Stimulated activated CD8-positive, alpha-beta memory T cell treated with anti-CD3 and anti-CD28 coated beads, Interleukin-7, amount 100 ng/mL, for 48 hours (primary cell): ENCODE measurements at places on chromosomes 11 and 22.

DNA sequence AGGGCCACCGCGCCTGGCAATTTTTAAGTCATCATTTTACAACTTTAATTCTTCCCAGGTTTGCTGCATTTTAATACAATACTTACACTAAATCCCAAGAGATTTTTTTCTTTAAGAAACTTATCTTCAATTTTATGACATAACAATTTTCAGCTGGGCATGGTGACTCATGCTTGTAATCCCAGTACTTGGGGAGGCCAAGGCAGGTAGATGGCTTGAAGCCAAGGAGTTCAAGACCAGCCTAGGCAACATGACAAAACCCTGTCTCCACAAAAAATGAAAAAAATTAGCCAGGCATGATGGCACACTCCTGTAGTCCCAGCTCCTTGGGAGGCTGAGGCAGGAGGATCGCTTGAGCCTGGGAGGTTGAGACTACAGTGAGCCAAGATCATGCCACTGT lies 38.8 kb downstream of the CLDN25 start:
- no peak for DNase-seq

- no peak for DNase-seq
Measured at GRCh38 chr11:113197446-113197845, 116.9 kb upstream of the TTC12 start.

DNA sequence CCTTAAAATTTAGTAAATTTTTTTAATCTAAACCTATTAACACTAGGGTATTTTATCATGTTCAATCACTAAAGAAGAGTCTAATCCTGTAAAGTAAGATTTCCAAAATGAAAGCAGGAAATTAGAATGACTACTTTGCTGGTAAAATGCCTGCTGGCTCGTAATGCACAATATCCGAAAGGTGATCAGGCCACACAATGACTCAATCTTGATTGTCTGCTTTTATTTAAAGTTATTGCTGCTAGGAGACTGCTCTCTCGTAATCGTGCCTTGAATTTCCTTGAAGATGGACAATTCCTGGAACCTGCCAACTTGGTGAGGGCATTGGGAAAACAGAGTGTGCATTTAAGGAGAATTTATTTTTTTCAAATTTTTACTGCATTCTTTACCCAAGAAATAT lies 1786.5 kb upstream of the RAG2 start:
- DNase-seq: no peak

DNA sequence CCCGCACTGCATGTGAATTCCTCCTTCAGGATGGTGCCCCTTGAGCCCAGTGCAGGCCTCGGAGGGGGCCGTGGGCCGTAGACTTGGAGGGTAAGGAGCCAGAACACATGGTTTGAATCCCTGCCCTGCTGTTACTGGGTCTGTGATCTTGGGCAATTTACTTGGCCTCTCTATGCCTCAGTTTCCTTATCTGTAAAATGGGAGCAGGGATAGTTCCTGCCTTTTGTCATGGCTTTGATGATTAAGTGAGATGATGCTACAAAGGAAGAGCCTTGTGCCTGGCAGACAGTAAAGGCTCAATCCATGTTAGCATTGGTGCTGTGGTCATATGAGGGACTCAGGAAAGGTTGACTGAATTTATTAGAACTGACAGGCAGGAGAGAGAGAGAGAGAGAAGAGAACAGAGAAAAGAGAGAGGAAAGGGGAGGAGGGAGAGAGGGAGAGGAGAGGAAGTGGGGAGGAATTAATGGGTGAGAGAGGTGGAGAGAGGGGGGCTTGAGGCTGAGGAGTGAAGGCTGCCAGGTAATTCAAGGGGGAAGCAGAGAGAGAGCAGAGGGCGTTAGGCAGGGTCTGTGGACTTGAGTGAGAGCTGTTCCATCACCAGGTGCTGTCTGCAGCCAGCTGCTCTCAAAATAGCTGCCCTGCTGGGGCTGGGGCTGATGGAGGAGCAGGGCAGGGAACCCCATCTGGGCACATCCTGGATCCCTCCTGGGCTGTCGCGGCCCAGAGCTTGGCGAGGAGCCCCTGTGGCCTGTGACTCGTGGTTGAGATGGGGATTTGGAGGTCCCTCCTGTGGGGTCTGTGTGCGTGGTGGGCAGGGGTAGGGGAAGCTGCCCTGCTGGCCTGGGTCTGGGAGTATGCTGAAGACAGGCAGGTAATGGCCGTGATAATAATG lies 44.1 kb downstream of the MCM5 start:
- DNase-seq: no peak

GRCh38 chr11:73399159-73399590 lies 23.0 kb downstream of the RELT start:
- no peak for DNase-seq

DNA sequence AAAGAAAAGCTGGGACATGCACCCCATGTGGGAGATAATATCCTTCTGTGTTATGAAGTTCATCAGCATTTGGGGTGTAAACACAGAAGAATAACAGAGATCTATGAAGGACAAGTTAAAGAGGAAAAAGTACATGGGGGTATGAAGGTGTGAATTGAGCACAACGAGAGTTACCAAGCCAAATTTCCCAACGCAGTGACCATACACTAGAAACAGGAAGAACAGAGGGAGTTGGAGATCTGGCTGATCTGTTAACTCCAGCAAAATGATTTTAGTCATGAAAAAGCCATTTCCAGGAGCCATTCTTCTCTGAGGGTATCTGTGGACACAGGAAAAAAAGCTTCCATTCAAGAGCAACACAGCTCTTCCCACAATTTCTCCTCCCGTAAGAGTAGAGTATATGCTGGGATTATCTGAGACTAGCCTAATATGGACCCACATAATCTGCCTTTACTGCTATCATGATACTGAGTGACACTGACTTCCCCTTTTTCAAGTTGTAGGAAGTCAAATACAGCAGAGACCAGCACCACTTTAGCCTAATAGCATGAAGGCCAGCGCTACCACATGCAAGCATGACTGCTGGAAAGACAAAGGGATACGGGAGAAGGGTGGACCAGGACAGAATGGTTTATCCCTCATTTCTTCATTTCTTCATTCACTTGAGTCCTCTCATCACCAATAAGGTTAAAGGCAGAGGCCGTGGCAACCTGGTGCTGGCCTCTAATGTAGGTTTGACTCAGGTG lies 19.6 kb upstream of the OR8D2 start:
- DNase-seq: no peak

DNA sequence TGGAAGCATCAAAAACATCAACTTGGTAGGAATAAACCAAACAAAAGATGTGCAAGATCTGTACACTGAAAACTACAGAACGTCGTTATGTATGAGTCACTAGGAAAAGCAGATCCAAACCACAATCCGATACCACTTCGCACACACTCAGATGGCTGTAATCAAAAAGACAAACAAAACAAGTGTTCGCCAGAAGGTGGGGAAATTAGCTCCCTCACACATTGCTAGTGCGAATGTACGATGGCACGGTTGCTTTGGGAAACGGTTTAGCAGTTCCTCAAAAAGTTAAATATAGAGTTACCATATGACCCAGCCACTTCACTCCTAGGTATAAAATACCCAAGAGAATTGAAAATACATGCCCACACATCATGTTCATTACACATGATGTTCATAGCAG lies 14.8 kb upstream of the CARD10 start:
- no peak for DNase-seq

DNA sequence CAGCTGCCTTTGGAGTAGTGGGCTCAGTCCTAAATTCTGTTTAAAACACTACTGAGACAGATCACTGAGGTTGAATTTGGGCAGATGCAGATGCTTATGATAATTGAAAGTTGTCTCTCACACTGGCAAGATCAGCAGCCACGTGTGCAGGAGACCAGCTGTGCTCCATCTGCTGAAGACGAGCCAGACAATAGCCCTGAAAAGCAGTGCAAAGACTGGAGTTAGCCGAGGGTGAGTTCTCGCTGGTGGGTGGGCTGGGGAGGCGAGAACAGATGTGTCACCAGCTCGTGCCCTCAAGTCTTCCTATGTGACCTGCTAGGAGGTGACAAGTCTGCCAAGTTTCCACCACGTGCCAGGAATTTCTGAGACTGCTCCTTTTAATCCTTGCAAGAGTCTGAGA lies 661.3 kb upstream of the B3GAT1 start:
- DNase-seq: no peak

DNA sequence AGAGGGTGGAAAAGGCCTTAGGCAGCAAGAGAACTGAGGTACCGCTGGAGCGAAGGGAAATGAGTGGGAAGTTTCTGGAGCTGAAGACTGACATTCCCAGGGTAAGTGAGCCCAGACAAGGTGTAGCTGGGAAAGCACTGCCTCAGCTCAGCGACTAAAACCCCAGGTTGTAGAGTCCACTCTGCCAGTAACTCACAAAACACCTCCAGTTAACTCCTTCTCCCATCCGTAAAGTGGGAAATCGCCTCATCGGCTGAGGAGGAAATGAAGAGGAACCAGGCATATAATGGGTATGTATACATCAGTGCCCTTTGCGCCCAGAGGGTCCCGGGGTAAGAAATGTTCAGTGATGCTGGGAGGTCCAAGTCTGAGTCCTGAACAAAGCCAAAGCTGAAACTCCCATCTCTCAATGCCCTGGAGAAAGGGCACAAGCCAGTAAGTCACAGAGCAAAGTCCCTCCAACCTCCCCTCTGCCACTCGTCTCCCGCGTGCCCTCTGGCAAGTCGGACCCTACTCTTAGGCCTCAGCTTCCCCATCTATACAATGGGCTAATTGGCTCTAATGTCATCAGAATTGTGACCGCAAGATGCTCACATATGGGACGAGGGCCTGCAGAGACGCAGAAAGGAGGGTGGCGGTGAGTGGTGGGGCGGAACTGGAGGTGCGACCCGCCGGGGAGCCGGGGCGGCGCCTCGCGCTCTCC lies 588 bp downstream of the VPS37C start:
- no peak for DNase-seq

DNA sequence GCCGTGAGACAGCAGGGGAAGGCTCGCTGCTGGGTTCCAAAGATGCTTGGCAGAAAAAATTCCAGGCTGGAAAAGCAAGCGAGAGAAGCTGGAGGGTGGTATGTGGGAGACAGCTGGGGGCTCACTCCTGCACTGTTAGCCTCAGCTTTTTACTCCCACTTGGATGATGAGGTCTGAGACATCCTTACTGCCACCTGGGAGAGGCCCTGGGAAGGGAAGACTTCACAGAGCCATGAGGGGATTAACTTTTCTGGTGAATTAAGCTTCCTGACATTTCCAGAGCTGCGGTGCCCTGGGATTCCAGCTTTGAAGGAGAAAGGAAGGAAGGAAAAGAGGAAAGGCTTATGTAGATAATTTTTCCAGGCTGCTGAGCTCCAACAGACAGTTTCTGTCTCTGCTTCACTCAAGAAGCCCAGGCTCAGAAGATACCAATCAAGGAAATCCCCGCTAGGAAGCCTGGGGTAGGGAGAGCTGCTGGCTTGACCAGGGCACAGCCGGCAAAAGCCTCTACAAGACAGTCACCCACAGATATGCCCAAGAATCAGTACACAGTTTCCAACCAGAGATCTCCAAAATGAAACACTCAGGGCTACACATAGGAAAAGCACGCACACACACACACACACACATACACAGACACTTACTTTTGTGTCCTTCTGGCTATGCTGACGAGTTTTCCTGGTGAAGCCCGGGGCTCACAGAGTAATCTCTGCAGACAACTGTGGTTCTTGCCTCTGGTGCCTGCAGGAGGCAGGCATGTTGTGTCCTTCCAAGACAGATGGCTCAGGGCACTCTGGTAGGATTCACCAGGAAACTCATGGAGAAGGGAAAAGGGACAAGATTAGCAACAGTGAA lies 907 bp downstream of the MCHR1 start:
- DNase-seq: no peak

GRCh38 chr11:65773784-65774411 lies 6.9 kb downstream of the AP5B1 start:
- no peak for DNase-seq

DNA sequence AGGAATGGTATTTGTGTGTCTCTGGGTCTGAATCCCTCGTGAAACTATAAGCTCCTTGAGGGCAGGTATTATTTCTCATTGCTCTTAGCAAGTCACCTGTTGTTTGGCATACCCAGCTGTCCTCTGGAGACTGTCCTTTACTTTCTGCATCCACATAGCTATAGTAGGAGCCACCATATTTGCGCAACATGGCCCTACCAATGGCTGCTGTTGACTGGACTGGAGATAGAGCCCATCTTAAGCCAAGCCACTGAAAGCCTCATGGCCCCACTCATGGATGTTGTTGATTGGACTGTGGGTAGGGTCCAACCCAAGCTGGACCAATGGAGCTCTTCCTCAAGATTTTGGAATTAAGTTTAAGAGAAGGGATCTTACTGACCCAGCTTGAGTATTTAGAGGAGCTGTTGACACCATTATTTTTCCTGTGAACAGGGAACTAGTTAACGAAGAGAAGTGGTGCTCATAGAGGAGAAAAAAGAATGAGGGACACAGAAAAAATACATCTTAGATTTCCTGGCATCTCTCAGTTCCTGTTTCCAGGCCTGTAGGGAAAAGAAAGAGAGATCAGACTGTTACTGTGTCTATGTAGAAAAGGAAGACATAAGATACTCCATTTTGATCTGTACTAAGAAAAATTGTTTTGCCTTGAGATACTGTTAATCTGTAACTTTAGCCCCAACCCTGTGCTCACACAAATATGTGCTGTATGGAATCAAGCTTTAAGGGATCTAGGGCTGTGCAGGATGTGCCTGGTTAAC lies 47.2 kb downstream of the LRRC74B start:
- DNase-seq: no peak

- DNase-seq: no peak
Measured at GRCh38 chr11:64933935-64934681, 1.6 kb downstream of the GPHA2 start.

DNA sequence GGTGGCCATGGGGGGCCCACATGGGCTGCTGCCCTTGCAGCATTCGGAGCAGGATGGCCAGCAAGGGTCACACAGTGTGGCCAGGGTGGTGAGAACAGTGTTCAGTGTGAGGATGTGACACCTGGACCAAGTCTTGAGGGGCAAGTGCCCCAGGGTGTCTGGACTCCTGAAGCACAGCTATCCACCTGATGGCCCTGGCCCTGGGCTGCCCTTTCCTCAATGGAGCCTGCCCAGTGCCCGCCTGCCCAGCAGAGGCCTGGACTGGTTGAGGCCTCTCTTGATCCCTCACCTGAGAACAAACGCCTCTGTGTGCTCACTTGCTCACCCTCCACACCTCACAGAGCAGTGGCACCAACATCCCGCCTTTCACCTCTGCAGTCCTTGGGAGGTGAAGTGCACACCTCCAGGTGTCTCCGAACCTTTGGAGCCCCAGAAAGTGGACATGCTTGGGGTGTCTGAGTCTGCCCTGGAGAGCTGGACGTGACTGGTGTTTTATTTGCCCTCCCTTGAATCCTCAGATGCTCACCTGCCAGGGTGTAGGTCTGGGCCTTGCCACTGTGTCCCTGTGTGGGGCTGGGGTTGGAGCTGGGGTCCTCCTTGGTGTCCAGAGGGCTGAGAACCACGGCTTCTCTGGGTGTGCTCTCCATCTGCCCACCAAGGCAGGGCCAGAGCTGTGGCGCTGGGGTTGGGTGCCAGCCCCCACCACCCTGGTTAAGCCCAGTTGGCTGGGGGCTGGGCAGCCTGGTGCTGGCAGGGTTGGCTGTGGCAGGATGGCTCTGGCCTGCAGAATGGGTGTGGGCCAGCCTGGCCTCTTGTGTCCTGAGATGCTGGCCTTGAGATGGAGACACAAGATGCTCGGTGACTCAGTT lies 3.8 kb upstream of the MUC2 start:
- no peak for DNase-seq

- no peak for DNase-seq
Measured at GRCh38 chr11:35635933-35636332, 17.7 kb downstream of the FJX1 start.
